Stimulated activated CD4-positive, alpha-beta T cell treated with anti-CD3 and anti-CD28 coated beads, Interleukin-15, amount 100 ng/mL, for 1 hour (primary cell): ENCODE measurements at places on chromosomes 2 and 18.

- no peak for DNase-seq
Measured at GRCh38 chr2:120424274-120424796, 78.4 kb downstream of the INHBB start.

DNA sequence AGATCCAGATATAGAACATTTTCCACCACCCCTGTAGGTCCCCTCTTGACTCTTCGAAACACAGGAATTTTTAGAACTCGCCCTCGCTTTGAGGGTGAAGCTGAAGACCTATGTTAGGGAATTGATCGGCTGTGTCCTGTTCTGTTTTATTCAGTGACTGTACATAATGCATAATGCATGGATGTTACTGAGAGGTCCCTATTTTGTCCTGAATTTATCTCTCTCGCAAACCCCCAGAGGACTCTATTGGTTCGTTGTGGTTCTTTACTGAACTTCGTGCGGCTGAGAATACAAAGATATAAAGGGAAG is 431 bp upstream of the EIF5B start:
- no peak for DNase-seq

GRCh38 chr2:44713170-44713569 is 228.3 kb upstream of the SIX3 start:
- no peak for DNase-seq

GRCh38 chr2:31651736-31652135 is 71.0 kb upstream of the SRD5A2 start:
- no peak for DNase-seq

- no peak for DNase-seq
Measured at GRCh38 chr2:159600752-159601151, 15.6 kb downstream of the BAZ2B start.

DNA sequence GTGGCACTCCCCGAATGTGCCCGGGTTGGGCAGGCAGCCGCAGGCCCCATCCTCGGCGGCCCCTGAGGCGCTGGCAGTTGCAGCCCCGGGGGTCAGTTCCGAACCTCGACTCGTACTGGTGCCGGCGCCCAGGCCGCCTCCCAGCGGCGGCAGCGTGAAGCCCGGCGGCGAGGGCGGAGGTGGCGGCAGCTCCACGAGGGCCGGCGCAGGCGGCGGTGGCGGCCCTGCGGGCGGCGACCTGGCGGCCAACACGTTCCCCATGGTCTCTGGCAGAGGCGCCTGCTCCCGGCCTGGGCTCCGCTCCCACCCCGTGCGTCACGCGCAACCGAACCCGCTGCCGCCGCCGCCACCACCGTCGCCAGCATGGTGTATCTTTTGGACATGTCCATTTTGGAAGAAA is 196.3 kb downstream of the CCDC74A start:
- no peak for DNase-seq

DNA sequence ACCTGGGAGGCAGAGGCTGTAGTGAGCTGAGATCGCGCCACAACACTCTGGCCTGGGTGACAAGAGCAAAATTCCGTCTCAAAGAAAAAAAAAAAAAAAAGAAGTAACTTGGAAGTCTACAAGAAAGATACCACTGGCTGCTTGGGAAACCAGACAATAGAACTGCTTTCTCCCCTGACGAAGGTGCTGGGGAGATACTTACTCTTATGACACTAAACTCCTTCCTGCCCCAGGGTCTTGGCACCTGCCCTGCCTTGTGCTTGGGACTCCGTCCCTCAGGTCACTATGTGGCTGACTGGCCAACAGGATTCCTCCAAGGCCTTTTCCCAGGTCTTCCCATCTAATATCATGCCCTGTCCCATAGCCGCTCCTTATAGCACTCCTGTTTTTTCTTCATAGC is 30.7 kb downstream of the INPP5D start:
- no peak for DNase-seq

DNA sequence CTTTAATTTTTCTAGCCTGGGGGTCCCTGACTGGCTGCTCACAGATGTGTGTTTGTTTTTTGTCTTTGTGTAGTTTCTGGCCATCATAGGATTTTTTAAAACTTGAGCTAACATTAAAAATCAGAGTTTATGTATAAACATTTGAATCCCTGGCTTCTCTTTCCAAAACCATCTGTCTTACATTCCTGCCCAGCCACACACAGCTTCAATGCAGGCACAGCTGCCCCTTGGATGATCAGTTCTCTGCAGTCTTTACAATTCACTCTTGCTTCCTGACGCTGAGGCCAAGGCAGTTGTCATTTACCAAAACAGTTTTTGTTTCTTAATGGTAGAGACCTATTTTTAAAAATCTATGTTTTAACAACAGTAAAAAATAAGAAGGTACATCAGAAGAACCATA is 169.2 kb upstream of the LRRTM1 start:
- DNase-seq: no peak
